ENCODE measurements at places on chromosomes 3 and 15.
A peak's percentile ranks its signal among the peaks of the same experiment; 100 is the strongest.

- no peak for DNase-seq
Measured at GRCh38 chr3:173846584-173846983, 449.0 kb downstream of the NLGN1 start.

DNA sequence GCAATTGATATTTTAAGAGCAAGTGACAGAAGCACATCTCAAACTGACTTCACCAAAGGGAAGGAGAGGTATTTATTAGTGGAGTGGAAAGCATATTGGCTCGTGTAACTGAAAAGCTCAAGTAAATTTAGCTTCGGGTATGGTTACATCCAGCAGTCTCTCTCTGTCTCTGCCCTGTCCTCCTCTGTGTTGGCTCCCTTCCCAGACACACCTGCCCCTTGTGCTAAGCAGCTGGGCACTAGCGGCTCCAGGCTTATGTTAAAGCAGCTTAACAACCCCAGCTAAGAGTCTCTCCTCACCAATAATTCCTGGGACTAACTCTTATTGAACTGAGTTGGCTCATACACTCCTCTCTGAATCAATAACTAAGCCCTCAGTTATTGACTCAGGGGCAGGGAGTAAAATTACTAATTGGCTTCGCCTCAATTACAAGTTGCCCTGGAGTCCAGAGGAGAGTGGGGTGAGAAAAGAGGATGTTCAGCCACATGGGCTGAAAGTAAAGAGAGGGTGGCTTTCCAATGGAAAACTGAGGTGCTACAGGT, 12.8 kb upstream of the SH3BP5 start:
- no peak for DNase-seq

GRCh38 chr3:87132801-87133200, 94.3 kb upstream of the CHMP2B start:
- DNase-seq: no peak

DNA sequence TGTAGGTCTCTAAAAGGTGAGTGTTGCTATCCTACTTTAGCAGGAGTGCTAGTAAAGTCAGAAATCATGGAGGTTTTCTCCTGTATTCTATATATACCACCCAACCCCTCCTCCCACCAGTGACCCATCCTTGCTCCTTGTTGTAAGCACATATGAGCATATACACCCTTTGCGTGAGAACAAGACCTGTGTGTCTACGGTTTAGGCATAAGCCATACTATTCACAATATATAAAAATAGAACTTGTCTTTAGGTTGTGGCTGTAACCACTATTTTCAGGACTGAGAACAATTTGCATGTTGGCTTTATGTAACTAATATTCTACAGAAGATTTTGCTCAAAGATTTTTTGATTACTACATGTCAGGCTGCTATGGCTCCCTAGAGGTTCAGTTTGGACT, 59.1 kb upstream of the TOP2B start:
- DNase-seq: no peak

DNA sequence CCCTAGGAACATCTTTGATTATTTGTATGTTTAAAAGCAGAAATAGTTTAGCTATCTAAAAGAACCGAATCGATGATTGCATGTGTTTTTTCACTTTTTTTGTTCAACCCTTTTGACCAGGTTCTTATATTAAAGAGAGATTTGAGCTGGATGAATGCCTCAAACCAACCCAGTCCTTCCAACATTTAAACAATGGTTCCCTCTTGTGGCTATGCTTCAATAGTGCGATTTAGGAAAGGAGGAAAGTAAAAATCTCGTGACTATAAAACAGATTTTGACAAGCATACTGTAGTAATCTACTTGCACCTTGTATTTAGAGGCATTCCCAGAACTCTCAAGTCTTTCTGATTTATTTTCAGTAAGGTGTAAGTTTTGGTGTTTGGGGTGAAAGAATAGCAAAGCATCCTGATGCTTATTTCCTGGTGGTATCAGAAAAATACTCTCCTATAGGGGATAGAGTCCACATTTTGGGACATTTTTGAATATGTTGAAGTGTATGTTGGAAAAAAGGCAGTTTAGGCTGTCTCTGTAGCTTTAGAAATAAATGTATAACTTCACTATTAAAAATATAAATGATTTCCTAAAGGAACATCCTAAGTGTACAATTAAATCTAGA, 159.6 kb upstream of the KCNH8 start:
- DNase-seq: peak; percentile 16

- DNase-seq: no peak
Measured at GRCh38 chr15:42523331-42523730, 25.3 kb downstream of the LRRC57 start.

DNA sequence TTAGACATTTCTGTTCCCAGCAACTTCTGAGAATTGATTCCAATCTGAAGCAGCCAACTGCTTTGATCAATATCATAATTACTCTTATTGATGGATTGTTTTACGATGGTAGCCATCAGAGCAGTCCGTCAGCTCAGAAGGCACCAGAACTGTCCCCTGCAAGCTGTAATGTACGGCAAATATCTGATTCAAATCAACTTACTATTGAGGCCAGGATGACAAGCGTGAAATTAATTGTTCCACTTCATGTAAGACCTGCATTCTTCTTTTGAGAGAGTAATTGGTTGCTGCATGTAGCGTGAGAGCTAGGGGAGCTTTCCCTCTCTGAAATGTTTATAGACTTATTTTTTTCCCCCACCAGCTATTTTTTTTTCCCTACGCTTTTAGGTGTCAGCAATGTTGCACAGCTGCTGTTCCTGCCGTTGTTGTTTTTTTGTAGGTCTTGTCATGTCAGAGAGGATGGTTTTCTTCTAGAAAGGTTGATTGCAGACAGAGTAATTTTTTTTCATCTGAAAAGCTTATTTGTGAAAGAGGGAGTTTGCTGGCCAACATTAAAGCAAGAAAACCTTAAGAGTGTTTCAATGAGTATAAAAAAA, 134.9 kb downstream of the CACNA2D3 start:
- no peak for DNase-seq

GRCh38 chr3:105828703-105829102, 40.1 kb downstream of the CBLB start:
- no peak for DNase-seq

DNA sequence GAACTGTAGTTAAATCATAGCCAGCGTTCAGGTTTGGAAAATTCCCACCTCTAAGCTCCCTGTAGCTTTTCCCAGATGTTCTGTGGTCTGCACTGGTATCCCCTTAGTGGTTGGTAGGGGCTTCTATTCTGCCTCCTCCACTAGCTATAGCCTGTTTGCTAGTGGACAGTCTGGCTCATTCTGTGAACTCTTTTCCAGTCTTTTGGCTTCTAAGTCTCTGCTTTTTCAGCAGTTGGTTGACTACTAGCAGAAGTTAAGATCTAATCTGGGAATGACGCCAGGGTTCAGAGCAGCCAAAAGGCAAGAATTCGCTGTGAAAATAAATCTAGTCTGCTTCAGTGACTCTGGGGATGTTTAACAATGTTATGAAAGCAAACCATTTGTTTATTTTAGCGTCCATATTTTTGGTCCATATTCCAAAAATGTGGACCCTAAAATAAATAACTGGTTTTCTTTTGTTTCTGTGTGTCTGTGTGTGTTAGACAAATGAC, 73.7 kb upstream of the WDR72 start:
- no peak for DNase-seq

- no peak for DNase-seq
Measured at GRCh38 chr3:190065204-190065603, 55.5 kb downstream of the P3H2 start.

GRCh38 chr3:188782613-188783124, 389.1 kb upstream of the TPRG1 start:
- peak; percentile 71 for DNase-seq

DNA sequence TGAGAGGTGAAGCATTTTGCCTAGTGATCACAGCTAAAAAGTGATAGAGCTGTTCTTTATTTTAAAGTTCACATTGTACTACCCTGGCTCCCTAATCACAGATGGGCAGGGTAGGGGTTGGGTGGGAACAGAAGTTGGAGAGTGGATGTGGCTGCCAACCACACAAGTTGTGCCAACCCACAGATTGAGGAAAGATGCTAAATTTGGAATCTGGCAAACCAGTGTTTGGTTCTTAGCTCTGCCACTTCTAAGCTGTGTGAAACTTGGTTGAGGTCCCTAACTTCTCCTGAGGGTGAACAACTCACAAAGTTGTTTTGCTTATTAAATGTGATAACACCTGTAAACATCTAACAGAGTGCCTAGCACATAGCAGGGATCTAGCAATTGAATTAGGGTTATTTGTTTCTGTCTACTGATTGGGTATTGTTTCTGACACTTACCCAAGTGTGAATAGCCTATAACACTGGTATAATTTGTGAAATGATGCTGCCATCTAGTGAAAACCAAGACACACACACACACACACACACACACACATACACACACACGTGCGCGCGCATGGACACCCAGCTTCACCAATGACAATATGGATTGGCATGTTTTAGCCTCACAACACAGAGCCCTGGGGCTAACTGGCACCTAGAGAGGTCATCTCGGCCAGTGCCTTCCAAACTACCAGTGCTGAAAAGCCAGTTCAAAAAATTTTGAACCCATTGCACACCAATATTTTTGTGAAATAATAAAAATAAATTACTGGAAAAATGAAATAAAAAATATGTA, 25.3 kb downstream of the ADGRG7 start:
- DNase-seq: peak; percentile 5

DNA sequence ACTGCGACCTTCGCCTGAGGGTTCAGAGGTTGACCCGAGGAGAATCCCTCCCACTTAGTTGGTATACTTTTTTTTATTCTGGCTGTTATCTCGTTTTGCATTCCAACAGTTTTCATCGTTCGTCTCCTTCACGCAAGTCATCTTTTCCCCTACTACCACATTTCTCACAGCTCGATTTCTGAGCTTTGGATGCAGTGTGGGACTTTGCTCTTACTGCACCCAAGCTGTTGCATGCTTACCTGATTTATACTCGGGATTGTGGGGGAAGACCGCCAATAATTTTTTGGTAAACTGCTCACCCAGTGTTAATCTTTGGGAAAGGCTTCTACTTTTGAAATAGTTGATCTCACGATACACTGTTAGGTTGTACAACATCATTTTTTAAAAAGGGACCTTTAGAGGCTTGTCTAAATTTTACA, 702 bp downstream of the TBC1D23 start:
- no peak for DNase-seq

- DNase-seq: no peak
Measured at GRCh38 chr3:17089314-17089700, 204.6 kb downstream of the PLCL2 start.

- no peak for DNase-seq
Measured at GRCh38 chr3:60027335-60027734, 977.5 kb upstream of the CFAP20DC start.

- peak; percentile 43 for DNase-seq
Measured at GRCh38 chr3:52446631-52447511, 2.0 kb upstream of the SEMA3G start.

GRCh38 chr3:185758912-185759311, 65.9 kb downstream of the IGF2BP2 start:
- no peak for DNase-seq

GRCh38 chr15:68218331-68218730, 11.2 kb downstream of the CLN6 start:
- DNase-seq: no peak

- DNase-seq: peak; percentile 77
Measured at GRCh38 chr3:15360788-15361493, 28.6 kb upstream of the SH3BP5 start.
